ENCODE measurements at places on chromosomes 4 and X.

GRCh38 chrX:137858106-137858505 lies 292.2 kb downstream of the ZIC3 start:
- DNase-seq, result no peak

- DNase-seq, result no peak
Observed at GRCh38 chr4:4541040-4541631, 712 bp downstream of the STX18 start.

- no peak for DNase-seq
Observed at GRCh38 chr4:114320126-114320525, 278.5 kb upstream of the UGT8 start.

- no peak for DNase-seq
Observed at GRCh38 chr4:104524591-104524990, 29.9 kb upstream of the CXXC4 start.

- no peak for DNase-seq
Observed at GRCh38 chr4:80731436-80731835, 299.1 kb upstream of the BMP3 start.

Data from cortex of kidney (tissue), 1 donor.